ENCODE measurements at places on chromosomes 2 and 18. TPM values are rescaled to one million over a fixed set of nuclear protein-coding genes. Genes with fewer than 3 reads are reported as not detected.

The ING5 gene
- 30.0 TPM for total RNA-seq

The PDCL3 gene
- 11.4 TPM for total RNA-seq

GRCh38 chr18:79983253-79983652 is 5.1 kb downstream of the TXNL4A start:
- H3K4me3 ChIP-seq: no peak overlapping the region
- DNase-seq: no peak
- H3K36me3 ChIP-seq: peaks cover 3% of the 10 kb centered on the region
- H3K4me1 ChIP-seq: peaks cover 2% of the 10 kb centered on the region
- no peak overlapping the region for H3K27ac ChIP-seq

- peaks cover 3% of the 10 kb centered on the region for H3K36me3 ChIP-seq
- no peaks in the 10 kb centered on the region for H3K4me1 ChIP-seq
- no peak for DNase-seq
Measured at GRCh38 chr18:79744625-79745024, 53.1 kb upstream of the KCNG2 start.

- no peak overlapping the region for H3K27ac ChIP-seq
- H3K4me1 ChIP-seq: no peaks in the 10 kb centered on the region
- H3K27me3 ChIP-seq: no peaks in the 10 kb centered on the region
- no peaks in the 10 kb centered on the region for H3K36me3 ChIP-seq
- DNase-seq: no peak
Measured at GRCh38 chr2:209322041-209322440, 101.8 kb upstream of the MAP2 start.

GRCh38 chr2:24020244-24020643 is 10.4 kb downstream of the MFSD2B start:
- no peaks in the 10 kb centered on the region for H3K27me3 ChIP-seq
- peaks cover 6% of the 10 kb centered on the region for H3K4me1 ChIP-seq
- no peak overlapping the region for H3K27ac ChIP-seq
- no peak overlapping the region for H3K4me3 ChIP-seq
- peaks cover 6% of the 10 kb centered on the region for H3K36me3 ChIP-seq

GRCh38 chr2:222038067-222038802 is 260.6 kb downstream of the PAX3 start:
- DNase-seq: peak; percentile 37
- H3K27ac ChIP-seq: no peak overlapping the region
- H3K4me1 ChIP-seq: no peaks in the 10 kb centered on the region
- no peak overlapping the region for H3K4me3 ChIP-seq
- H3K36me3 ChIP-seq: no peaks in the 10 kb centered on the region

The SULT1C4 gene
- 0.26 TPM for total RNA-seq

DNA sequence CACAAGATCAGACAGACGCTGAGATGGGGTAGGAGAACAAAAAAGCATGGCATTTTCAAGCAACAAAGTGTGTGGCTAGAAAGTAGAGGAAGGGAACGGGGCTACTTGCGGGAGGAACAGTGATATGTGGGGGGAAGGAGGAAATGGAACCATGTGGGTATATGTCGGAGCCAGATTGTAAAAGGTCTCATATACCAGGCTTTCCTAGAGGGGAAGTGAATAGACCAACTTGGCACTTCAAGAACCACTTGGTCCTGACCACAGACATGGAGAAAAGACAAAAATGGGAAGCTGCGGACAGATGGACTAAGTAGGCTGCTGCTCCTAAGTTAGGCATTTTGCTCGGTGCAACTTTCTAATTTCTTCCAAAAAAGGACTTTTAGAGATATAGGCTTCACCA is 196.0 kb downstream of the DCC start:
- H3K27me3 ChIP-seq: no peaks in the 10 kb centered on the region
- no peak overlapping the region for H3K27ac ChIP-seq
- no peak for DNase-seq
- no peaks in the 10 kb centered on the region for H3K36me3 ChIP-seq
- H3K4me1 ChIP-seq: no peaks in the 10 kb centered on the region

DNA sequence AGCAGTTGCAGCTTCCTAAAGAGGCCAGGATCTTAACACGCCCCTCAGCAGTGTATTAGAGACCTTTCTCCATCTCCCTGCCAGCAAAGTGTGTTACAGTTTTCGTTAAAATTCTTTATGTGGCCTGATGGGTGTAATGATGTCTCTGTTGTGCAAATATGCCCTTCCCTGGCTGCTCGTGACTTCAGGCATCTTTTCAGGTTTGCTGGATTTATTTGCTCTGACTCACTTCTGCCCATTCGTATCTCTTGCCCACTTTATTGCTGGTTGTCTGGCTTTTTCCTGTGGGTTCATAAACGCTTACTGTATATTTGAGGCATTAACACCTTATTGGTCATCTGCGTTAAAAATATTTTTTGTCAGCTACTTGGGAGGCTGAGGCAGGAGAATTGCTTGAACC is 134.5 kb downstream of the ASB1 start:
- no peak for DNase-seq
- peaks cover 4% of the 10 kb centered on the region for H3K27me3 ChIP-seq
- H3K27ac ChIP-seq: no peak overlapping the region

DNA sequence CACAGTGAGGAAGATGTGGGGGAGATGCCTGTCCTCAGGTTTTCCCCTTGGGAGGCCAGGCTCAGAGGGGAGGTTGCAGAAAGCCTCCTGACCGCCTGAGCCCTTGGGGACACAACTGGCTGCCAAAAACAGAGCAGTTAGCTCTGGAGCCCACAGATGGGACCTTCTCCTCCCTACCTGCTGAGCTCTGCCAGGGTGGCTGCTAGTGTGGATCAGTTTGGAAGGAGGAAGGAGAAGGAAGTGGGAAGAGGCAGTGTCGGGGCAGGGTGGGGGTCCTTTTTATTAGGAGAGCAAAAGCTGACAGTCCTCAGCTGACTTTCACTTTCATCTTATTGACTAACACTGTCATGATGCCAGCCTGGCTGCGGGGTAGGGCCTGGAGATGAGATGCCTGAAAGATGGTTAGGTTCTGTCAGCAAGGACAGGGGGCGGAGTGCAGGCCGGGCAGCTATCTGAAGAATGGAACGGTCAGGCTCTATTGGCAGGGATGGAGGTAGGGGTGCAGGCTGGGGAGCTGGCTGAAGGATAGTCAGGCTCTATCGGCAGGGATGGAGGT is 188.5 kb upstream of the HDAC4 start:
- H3K27ac ChIP-seq: no peak overlapping the region
- no peaks in the 10 kb centered on the region for H3K36me3 ChIP-seq
- no peak overlapping the region for H3K4me3 ChIP-seq

DNA sequence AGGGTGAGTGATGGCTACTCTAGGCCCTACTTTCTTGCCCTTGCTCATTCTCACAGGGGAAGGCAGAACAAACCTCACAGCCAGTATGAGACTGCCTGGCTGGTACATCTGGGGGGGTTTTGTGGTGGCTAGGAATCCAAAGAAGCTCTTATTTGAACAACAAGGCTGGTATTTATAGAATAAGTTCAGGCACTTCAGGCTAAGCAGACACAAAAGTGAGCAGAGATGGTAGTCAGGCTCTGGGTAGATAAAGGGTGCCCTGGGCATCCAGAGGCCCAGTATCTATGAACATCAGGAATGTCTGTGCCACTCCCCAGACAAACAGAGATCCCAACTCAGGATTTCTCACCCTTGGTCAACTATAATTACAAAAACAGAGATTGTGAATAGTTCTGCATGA is 57.2 kb upstream of the RTN4 start:
- H3K27me3 ChIP-seq: no peaks in the 10 kb centered on the region
- peaks cover 30% of the 10 kb centered on the region for H3K4me1 ChIP-seq
- no peaks in the 10 kb centered on the region for H3K36me3 ChIP-seq
- H3K27ac ChIP-seq: peak overlapping the region; percentile 37
- H3K4me3 ChIP-seq: no peak overlapping the region

- no peak overlapping the region for H3K27ac ChIP-seq
- H3K4me3 ChIP-seq: no peak overlapping the region
- no peaks in the 10 kb centered on the region for H3K4me1 ChIP-seq
- DNase-seq: peak; percentile 36
Measured at GRCh38 chr2:71583876-71584275, 130.5 kb downstream of the DYSF start.

DNA sequence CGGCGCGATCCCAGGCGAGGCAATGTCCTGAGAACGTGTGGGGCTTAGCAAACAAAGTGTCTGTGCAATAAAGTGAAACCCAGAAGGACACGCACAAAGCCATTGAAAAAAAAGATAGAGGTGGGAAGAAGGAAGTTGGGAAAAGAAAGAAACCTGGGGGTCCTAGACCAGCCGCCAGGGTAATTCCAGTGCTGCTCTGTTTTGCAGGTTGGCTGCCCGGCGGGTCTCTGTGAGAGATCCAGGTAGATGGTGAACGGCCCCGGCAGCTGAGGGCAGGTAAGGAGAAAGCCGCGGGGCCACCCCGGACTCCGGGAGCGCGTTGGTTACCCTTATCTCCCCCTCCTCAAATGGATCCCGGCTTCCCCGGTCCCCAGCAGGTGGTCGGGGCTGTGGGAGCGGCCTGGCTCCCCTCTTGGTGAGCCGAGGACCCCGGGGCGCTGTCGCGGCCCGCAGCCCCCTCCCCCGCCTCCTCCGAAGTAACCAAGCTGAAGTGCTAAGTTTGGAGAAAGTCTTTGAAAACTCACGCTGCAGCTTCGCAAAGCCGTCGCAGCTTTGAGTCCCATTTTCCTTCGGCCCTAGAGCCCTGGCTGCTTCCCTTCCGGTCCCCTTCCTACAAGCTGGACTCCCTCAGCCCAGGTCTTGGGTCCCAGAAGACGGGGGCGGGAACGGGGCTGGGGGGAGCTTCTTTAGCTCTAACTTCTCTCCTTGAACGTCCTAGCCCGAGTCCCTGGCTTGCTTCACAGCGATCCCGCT is 588 bp downstream of the OTX1 start:
- no peaks in the 10 kb centered on the region for H3K4me1 ChIP-seq
- DNase-seq: no peak
- peaks cover 72% of the 10 kb centered on the region for H3K27me3 ChIP-seq
- H3K27ac ChIP-seq: no peak overlapping the region

The BCL11A gene
- total RNA-seq: under 0.01 TPM

The REG1A gene
- total RNA-seq: not detected

The ERFE gene
- 1.5 TPM for total RNA-seq

- H3K36me3 ChIP-seq: no peaks in the 10 kb centered on the region
- DNase-seq: peak; percentile 5
- H3K4me3 ChIP-seq: no peak overlapping the region
- H3K4me1 ChIP-seq: no peaks in the 10 kb centered on the region
- H3K27ac ChIP-seq: no peak overlapping the region
- H3K27me3 ChIP-seq: no peaks in the 10 kb centered on the region
Measured at GRCh38 chr18:73118121-73118816, 250.5 kb upstream of the NETO1 start.

- H3K27ac ChIP-seq: no peak overlapping the region
- no peaks in the 10 kb centered on the region for H3K27me3 ChIP-seq
- H3K4me1 ChIP-seq: no peaks in the 10 kb centered on the region
- DNase-seq: peak; percentile 58
Measured at GRCh38 chr2:172196768-172197431, 94.2 kb upstream of the DLX2 start.

- no peak overlapping the region for H3K4me3 ChIP-seq
- no peaks in the 10 kb centered on the region for H3K36me3 ChIP-seq
- H3K27me3 ChIP-seq: no peaks in the 10 kb centered on the region
- H3K27ac ChIP-seq: no peak overlapping the region
- DNase-seq: peak; percentile 39
Measured at GRCh38 chr2:132620115-132620514, 49.9 kb downstream of the LYPD1 start.

The SPDYA gene
- 0.77 TPM for total RNA-seq

DNA sequence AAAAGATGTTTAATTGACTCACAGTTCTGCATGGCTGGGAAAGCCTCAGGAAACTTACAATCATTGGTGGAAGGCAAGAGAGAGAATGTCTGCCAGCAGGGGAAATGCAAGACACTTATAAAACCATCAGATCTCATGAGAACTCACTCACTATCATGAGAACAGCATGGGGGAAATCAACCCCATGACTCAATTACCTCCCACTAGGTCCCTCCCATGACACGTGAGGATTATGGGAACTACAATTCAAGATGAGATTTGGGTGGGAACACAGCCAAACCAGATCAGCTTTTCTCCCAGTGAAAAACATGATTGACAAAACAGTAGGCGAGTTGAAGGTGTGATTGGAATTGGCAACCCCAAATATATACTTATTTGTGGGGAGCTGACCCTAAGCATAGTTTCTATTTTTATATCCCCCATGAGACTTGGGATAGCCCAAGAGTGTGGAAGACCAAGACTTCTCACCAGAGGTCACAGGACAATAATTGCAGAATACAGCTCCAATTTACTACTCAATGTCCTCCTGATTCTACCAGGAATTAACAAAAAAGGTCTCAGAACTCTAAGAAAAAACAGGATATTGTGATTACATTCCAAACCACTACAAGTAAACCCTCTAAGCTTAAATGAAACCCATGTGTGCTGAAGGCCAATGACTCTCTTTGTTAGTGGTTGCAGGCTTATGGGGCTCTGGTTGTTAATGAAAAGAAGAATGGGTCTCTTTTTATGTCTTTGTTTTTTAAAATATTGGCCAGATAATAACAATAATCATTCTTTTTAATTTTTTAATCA is 96.1 kb upstream of the PIK3C3 start:
- no peak overlapping the region for H3K27ac ChIP-seq
- H3K4me1 ChIP-seq: no peaks in the 10 kb centered on the region
- no peaks in the 10 kb centered on the region for H3K36me3 ChIP-seq

All from fibroblast of lung (primary cell).